Uterus (tissue), 4 donors: ENCODE measurements at places on chromosomes 7 and 10. TPM values are rescaled to one million over a fixed set of nuclear protein-coding genes. Genes with fewer than 3 reads are reported as not detected.
A peak's percentile ranks its signal among the peaks of the same experiment; 100 is the strongest.

DNA sequence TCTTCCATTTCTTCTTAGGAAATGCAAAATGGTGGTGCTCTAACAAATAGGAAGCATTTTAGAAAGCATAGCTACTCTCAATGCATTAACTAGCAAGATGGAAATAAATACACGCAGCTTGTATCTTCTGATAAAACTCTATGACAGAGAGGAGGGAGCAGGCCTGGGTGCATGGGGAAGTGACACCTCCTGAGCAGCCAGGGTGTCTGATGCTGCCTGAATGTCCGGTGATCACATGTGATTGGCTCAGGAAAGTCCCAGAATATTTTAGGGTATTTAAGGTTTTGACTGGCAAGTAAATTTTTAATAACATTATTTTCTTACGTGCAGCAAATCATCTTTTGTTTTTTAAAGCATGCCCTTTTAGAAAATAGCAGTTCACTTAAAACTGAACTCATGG, 261.0 kb upstream of the KLF6 start:
- DNase-seq: no peak

GRCh38 chr10:33160151-33160550, 174.3 kb downstream of the NRP1 start:
- DNase-seq: no peak

DNA sequence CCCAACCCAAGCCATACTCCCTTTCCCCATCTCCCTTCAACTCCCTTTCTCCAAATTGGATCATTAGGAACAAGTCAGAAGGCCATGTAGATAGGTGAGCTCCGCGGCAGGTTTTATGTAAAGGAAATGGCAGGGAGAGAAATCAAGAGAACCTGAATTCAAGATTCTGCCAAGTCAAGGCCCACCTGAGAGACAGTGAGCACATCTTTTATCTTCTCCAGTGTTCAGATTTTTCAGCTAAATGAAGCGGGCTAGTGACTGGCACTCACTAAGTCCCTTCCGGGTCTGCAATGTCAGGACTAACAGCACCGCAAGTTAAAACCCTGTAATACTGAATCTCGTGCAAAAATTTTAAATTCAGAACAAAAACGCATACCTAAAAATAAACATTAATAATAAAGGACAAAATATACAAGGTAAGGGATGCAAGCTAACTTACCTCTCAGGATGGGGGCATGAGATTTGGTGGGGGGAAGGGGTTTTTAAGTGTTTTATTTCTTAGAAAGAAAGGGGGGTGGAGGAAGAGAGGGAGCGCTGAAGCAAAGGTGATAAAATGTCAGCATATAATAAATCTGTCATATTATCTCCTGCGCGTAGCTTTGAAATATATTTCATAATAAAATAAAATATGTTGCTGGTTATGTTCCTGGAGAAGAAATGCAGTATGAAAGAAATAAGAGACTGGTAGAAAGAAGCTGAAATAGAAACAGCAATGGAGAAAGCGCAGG, 17.6 kb downstream of the TCAF1 start:
- no peak for DNase-seq

- DNase-seq: no peak
Observed at GRCh38 chr10:48545462-48546145, 59.3 kb downstream of the ARHGAP22 start.

NEUROD6 gene
- total RNA-seq: not detected

PAX4 gene
- not detected for total RNA-seq

- DNase-seq: no peak
Observed at GRCh38 chr7:82715344-82715743, 271.8 kb upstream of the CACNA2D1 start.

GRCh38 chr10:118811675-118812392, 57.1 kb upstream of the CACUL1 start:
- DNase-seq: no peak

UNCX gene
- total RNA-seq: not detected

SFMBT2 gene
- 7.7 TPM for total RNA-seq

DNA sequence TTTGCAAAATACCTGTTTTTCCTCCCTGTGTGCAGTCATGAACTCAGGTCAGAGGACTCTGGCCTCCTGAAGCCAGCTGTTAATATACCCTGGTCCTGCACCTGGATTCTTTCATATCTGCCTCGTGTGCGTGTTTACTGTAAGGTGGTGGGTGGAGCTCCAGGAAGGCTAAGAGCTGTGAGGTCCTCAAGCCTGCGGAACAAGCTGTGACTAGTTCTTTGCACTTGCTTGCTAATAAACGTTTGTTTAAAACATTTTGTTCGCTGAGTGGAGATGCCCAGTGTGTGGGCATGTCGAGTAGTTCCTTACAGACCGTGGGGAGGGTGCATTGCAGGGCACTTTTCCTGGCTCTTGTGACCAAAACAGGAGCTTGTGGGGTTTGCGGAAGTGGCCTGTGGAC, 139.0 kb downstream of the DOCK1 start:
- no peak for DNase-seq

DNA sequence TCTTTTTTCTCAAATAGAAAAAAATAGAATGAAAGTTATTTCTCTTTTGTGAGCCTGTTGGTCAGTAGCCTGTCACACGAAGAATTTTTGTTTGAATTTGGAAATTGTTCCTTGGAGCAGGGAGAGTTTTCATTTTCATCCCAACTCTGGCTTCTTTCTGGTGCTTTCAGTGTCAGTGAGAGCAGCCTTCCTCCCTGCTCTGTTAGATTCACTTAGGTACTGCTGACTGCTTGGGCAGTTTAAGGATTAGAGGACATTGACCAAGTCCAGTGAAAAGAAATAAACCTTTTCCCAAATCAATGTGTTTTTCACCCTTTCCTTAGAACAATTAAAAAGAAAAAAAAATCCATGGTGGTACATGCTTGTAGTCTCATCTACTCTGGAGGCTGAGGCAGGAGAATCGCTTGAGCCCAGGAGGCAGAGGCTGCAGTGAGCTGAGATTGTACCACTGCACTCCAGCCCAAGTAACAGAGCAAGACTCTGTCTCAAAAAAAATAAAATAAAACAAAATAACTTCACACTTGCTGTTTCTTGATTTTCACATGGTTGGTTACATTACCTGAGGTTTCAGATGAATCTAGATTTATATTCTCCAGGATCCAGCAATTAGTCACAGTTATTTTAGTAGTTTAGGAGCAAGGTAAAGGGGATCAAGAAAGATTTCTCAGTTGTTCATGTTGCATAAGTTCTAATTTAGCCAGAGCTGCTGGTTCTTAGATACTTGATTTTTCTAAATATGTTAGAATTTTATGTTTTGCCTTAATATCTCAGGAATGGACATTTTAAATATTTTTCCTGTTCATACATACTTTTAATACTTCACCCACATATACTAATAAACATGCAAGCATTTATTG, 63.1 kb downstream of the ZNRF2 start:
- DNase-seq: no peak

GRCh38 chr10:30494558-30494957, 60.6 kb downstream of the MAP3K8 start:
- no peak for DNase-seq

GRCh38 chr10:49194212-49194920, 6.2 kb upstream of the TMEM273 start:
- DNase-seq: no peak

GRCh38 chr10:14191871-14192270, 138.9 kb downstream of the FRMD4A start:
- DNase-seq: no peak

GRCh38 chr10:2913474-2913873, 153.9 kb upstream of the PFKP start:
- DNase-seq: no peak

GRCh38 chr10:6168084-6168483, 34.6 kb upstream of the PFKFB3 start:
- DNase-seq: no peak

- no peak for DNase-seq
Observed at GRCh38 chr7:71254751-71255150, 122.8 kb downstream of the GALNT17 start.

DNA sequence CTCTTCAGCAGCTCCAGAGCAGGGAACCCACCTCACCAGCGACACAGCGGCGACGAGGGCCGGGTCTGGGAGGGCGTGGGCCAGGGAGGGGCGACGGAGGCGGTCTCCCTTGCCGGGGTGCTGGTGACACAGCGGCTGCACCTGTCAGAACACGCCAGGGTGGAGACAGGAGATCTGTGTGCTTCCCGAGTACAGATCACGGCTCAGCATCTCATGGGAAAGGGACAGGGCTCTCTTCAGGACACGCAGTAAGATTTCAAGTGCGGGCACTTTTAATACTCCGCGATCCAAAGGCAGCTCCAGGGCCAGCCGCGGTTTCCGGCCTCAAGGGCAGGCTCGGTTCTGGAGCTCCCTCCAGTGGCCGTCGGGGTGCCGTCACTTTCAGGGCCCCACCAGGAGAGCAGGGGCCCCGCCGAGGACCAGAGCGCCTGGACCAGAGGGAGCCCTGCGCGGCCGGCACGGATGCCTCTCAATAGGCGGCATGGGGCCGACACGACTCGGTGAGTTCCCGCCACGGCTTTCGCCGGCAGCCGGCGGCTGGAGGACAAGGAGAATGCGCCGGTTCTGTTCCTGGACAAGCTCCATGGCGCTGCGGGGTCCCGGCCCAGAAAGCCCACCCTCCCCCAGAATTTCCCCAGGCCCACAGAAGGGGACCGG, 21.4 kb downstream of the GPR146 start:
- DNase-seq: peak; percentile 81

DNA sequence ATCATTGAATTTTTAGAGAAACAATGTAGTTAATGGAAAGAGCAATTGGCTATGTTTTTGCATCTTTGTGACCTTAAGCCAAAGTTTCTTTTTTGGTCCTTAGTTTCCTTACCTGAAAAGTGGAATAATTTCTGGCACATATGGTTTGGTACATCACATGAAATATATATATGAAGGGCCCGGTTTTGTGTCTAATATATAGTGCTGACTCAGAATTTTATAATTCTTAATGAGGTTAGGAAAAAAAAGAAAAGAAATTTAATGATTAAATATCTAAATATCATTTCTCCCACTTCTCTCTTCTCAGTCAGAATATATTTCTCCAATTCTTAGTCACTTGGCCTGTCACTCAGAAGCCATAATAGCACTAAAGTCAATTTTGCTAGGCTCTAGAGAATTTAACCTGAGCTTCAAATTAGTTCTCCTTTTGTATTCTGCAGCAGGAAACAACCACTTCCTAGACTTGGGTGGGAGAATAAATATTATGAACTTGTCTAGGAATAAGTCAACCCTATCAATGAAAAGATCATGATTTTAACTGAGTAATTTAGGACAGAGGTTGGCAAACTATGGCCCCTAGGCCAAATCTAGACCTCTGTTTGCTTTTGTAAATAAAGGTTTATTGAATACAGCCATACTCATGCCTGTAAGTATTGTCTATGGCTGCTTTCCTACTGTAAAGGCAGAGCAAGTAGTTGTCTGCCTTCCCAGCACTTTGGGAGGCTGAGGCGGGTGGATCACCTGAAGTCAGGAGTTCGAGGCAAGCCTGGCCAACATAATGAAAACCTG, 34.6 kb downstream of the PPP1R9A start:
- no peak for DNase-seq

DNA sequence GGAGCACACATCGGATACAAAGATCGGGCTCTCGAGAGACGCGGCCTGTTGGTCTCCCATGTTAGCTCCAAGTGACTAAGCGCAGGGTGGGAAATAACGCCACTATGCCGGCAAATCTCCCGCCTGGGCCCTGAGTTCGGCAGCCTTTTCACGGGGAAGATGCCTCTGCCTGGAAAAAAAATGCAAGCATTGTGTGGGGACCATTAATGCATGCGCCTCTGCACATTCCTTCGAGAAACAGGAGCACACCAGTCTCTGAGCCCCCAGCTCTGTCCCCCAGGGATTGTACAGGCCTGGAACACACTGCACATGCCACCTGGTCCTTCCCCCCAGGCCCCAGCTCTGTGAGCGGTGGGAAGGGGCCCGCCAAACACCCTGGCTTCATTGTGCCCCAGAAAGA, 44.1 kb downstream of the FBXW4 start:
- no peak for DNase-seq

LRRN3 gene
- 18.5 TPM for total RNA-seq

GRCh38 chr7:2983586-2983985, 60.1 kb downstream of the CARD11 start:
- DNase-seq: no peak

DNA sequence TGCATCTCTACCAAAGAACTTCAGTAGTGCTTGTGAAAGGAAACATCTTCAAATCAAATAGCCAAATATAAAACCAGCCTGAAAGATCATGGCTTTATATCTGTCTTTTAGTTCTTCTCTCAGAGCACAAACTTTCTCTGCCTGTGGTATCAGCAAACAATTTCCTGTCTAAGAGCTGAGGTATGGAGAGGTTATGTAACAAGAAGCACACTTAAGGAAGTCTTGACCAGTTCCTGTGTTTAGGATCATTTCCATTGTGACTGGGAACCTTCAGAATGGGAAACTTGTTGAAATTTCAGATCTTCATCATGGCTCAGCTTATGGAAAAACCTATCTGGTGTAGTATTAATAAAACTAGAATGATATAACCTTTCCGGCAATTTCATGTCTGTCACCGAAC, 148.8 kb downstream of the MBL2 start:
- no peak for DNase-seq

OR9A2 gene
- total RNA-seq: not detected

DNA sequence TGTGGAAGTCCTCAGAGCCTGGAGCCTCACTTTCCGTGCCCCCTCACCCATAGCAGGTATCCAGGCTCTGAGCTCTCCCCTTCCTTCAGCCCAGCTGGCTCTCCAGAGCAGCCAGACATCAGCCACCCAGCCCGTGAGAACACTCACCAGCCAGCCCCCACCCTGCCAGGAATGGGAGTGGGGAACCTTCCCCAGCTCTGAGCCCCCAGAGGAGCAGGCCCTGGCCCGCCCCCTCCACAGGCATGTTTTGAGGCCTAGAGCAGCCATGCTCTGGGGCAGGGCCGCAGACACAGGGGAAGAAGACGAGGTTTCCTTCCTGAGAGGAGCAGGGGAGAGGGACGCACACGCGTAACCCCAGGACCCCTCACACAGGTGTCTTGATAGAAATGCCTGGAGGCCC, 70.0 kb upstream of the COL13A1 start:
- no peak for DNase-seq

GRCh38 chr10:28984431-28984830, 304.4 kb upstream of the LYZL1 start:
- peak; percentile 87 for DNase-seq

- DNase-seq: no peak
Observed at GRCh38 chr10:82256275-82256674, 381.3 kb downstream of the NRG3 start.

GHRHR gene
- not detected for total RNA-seq

DNA sequence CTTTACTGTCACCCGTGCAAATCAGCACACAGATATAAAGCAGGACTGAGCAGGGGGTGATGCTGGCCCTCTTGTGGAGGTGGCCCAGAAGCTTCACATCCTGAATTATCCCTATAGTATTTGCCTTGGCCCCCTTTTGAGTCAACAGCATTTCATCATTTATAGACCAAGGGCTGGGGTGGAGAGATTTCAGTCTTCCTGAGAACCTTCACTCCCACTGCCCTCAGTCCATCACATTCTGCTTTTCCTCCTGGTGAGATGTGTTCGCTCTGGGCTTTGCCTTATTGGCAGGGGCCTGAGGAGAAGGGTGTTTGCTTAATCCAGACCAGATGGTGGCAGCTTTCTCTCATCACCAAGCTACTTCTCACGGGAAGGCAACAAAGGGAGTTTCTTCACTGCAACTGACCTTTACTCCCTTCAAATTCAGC, 47.7 kb downstream of the NOC3L start:
- DNase-seq: no peak

MCM10 gene
- total RNA-seq: 14.1 TPM
